ENCODE measurements at places on chromosomes 3 and 15.

DNA sequence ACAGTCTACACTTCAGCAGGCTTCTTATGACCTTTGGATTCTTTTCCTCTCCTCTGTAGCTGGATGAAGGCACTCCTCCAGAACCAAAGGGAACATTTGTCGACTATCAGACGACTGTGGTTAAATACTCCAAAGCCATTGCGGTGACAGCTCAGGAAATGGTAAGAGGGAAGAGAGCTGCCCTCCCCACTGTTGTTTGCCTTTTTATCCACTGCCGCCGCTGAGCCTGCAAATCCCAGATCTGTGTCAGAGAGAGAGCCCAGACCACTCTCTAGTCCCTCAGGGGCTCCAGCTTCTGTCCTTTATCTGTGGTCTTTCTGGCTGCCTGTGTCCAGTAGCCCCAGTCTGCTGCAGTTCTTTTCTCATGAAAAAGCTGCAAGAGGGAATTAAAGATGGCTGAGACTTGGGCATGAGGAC, 261.5 kb upstream of the TPM1 start:
- no peak for DNase-seq

- DNase-seq = no peak
Measured at GRCh38 chr3:179016979-179017670, 54.5 kb downstream of the ZMAT3 start.

DNA sequence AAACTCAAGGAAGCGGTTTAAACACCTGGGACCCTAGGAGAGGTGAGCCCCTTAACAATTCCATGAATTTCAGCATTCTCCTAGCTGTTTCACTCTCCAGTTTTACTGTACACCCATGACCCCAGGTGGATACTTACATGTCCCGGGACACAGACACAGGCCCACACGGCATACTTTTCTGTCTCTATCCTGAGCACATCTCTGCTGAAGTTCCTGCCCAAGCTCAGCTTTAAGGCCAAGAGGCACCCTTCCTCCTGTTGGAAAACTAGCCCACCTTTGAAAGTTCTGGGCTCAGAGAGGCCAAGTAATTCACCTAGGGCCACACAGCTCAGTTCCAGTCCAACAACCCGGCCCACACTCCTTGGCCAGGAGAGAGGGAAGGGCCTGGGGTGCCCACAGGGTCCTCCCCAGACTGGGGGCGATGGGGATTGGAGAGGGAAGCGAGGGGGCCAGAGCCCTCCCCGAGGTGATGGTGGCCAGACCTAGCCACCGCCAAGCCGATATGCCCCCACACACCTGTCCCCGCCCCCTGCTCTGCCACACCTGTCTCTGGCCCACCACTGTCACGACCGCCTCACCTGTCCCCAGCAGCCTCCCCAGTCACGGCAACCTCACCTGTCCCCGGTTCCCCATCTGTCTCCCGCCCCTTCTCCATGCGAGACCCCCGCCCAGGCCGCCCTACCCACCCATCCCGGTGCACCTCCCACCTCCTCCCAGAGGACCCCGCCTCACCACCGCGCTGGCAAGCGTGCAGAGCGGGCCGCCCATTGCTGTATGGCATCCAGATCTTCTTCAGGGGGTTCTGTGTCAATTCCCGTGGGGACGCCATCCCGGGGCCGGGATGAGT, 431 bp downstream of the PFKFB4 start:
- no peak for DNase-seq

DNA sequence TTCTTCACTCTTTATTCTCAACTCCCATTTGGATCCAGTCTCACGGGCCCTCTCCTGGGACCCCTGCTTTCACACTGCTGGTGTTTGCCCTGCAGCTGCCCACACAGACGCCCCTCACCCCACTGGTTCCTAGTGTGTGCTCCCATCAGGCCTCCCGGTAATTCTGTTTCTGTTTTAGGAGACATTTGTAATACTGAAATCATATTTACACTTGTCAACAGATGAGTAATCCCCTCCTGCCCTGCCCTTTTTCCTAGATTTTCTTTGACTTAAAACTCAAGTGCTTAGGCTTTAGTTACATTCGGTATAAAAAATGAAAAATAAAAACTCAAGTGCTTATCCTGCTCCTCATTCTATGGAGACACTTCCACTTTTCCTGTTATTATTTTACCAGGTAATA, 18.4 kb upstream of the ABTB1 start:
- no peak for DNase-seq

GRCh38 chr15:57758560-57758959, 52.0 kb downstream of the POLR2M start:
- no peak for DNase-seq

- no peak for DNase-seq
Measured at GRCh38 chr3:80870476-80871041, 890.9 kb downstream of the GBE1 start.

Data from activated CD8-positive, alpha-beta memory T cell treated with anti-CD3 and anti-CD28 coated beads for 48 hours (primary cell).